ENCODE measurements at places on chromosomes 4 and X. TPM values are rescaled to one million over a fixed set of nuclear protein-coding genes. Genes with fewer than 3 reads are reported as not detected.

Gene PRDM8
- total RNA-seq = 18.8 TPM

Gene FGFR3
- 47.3 TPM for total RNA-seq

Gene DGKQ
- 17.1 TPM for total RNA-seq

Gene IGSF1
- 5.3 TPM for total RNA-seq

Gene ARSJ
- total RNA-seq = 0.85 TPM

Gene GRPR
- 0.69 TPM for total RNA-seq

Gene MAGEA12
- total RNA-seq = not detected

Gene ALAS2
- 4.3 TPM for total RNA-seq

Gene SPARCL1
- total RNA-seq = 0.11 TPM

Gene SPANXB1
- total RNA-seq = not detected

Gene KLHL13
- total RNA-seq = 22.0 TPM

Gene CT45A7
- not detected for total RNA-seq

Gene F8A3
- 0.63 TPM for total RNA-seq

Gene TMPRSS11B
- not detected for total RNA-seq

Gene ASMT
- not detected for total RNA-seq

Gene TDO2
- total RNA-seq = 0.57 TPM

Gene MAOB
- 0.67 TPM for total RNA-seq

Gene DOK7
- 18.0 TPM for total RNA-seq

Gene KIT
- total RNA-seq = 1.4 TPM

Gene ATOH1
- not detected for total RNA-seq

Gene ARR3
- total RNA-seq = not detected

Gene CSAG2
- not detected for total RNA-seq

Gene SUV39H1
- total RNA-seq = 8.1 TPM

Gene LARP1B
- 16.7 TPM for total RNA-seq

Gene RADX
- total RNA-seq = 4.5 TPM

Gene FHDC1
- total RNA-seq = 0.18 TPM

Gene CENPVL2
- total RNA-seq = 1.4 TPM

Gene SHISA3
- total RNA-seq = 13.3 TPM

Gene MSX1
- total RNA-seq = 15.6 TPM

Gene SATL1
- 0.99 TPM for total RNA-seq

Gene F11
- total RNA-seq = not detected

Gene IL2
- total RNA-seq = not detected

Gene TLR6
- 0.12 TPM for total RNA-seq

Gene SLC7A11
- 1.3 TPM for total RNA-seq

Gene MAGEC1
- not detected for total RNA-seq

Gene DDX53
- not detected for total RNA-seq

Gene UGT2A1
- not detected for total RNA-seq

Gene CXCR3
- total RNA-seq = not detected

Gene XG
- total RNA-seq = not detected

Gene FAT1
- 82.3 TPM for total RNA-seq

Gene EPGN
- total RNA-seq = not detected

Gene VCX3A
- total RNA-seq = 0.48 TPM

Gene ENPP6
- total RNA-seq = not detected

Gene CLDN22
- total RNA-seq = not detected

Gene ALB
- 1.5 TPM for total RNA-seq

Gene CENPVL1
- 1.4 TPM for total RNA-seq

Gene PCSK1N
- total RNA-seq = 8.5 TPM

Gene DUX4
- total RNA-seq = not detected

Gene TLR3
- 0.21 TPM for total RNA-seq
